ENCODE measurements at places on chromosomes 3 and 15.

DNA sequence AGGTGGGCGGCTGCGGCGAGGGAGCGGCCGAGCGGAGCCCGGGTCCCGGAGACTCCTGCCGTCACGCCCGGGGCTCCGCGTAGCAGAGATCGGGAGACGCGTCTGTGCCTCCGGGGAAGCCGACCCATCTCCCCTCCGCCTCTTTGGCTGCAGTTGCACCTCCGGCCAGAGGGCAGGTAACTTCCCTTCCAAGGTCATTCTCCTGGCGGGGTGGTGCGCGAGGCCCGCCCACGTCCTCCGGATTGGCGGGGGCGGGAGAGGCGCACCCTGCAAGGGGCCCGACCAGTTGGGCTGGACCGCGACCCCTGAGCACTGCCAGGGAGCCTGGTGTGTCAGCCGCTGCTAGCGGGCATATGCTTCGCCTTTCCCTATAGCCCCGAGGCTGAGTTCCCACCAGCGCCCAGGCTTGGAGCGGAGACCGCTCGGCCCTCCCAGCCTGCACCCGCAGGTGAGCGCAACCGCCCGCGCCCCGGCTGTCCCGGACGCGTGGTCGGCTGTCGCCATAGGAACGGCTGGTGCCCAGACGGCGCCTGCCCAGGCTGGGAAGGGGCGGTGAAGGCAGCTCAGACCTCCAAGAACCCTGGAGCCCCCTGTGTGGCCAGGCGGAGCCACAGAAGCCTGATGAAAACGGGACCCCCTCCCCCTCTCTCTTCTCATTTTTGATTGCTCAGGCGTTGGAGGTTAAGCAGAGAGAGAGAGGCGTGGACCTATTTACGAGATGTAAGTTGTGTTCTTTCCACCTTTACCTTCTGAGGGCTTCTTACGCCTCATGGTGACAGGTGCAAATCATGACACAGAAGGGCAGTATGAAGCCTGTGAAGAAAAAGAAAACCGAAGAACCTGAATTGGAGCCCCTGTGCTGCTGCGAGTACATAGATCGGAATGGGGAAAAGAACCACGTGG is 453 bp downstream of the ZDHHC23 start:
- peak; percentile 29 for DNase-seq

- DNase-seq, result peak; percentile 6
These were observed 10.7 kb downstream of the MUC13 start for GRCh38 chr3:124923833-124924232.

DNA sequence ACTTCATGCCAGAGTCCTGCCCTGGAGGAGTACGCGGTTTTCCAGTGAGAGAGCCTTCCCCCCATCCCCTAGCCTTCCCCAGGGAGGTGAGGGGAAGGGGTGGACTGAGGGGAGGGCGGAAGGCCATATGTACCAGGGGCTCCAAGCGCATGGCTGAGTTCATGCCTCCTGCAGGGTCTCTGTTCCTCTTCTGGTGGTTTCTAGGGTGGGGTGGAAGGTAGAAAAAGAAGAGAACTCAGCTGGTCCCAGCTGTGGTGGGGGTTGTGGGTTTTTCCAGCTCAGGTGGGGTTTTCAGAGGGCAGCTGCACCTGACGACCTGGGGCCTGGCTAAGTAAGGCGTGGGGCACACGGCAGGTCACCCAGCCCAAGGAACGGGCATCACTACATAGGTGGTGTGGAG is 10.7 kb upstream of the IQSEC1 start:
- no peak for DNase-seq

DNA sequence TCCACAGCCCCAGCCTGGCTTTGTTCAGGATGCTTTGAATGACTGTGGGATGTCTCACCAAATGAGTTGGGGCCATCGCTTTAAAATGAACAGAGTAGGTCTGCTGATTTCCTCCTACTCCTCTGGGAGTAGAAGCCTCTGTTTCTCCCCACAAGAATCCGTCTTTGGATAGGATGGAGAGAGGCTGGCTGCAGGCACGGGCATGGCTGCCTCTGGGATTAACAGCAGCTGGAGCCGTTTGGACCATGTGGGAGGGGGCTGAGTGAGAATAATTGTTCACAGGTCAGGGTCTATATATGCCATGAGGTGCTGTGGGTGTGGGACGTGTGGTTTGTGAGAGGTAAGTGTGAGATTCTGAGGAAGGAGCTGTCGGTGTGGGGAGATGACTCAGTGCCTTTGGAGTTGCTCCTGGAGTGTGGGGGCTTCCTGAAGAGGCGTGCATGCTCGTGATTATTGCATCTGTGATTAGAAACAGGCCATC is 48.0 kb upstream of the APEH start:
- no peak for DNase-seq

DNA sequence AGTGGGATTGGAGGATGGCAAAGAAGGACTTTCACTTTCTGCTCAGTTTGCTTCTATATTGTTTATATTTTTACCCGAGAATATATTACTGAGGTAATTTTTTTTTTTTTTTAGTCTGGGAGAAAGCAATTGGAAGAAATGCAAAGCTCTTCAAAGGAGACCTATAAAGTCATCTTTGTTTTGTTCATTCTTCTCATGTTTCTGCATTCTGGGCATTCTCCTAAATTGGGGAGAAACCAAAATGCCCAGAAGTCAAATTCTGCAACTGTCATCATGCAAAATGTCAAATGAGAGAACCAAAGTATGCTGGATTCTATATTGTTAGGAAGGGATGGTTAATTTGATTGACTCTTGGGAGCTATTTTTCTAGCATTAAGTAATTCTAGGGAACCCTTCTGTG is 168.3 kb upstream of the TSC22D2 start:
- DNase-seq, result no peak

GRCh38 chr3:141292356-141293058 is 60.9 kb downstream of the PXYLP1 start:
- no peak for DNase-seq

DNA sequence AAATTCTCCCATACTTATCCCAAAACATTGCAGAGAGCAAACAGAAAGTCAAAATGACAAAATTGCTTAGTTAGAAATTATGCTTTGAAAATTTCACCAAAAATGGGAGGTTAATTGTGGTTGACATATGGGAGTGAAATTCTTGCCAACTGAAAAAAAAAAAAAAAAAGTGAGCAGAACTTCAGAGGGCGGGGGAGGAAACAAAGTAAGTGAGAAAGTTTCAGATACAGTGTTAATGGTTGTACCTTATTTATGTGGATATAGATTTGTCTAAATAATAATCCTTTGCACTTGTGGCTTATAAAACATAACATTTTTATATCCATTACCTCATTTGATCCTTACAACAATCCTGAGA is 91.5 kb upstream of the RAP2B start:
- peak; percentile 55 for DNase-seq

DNA sequence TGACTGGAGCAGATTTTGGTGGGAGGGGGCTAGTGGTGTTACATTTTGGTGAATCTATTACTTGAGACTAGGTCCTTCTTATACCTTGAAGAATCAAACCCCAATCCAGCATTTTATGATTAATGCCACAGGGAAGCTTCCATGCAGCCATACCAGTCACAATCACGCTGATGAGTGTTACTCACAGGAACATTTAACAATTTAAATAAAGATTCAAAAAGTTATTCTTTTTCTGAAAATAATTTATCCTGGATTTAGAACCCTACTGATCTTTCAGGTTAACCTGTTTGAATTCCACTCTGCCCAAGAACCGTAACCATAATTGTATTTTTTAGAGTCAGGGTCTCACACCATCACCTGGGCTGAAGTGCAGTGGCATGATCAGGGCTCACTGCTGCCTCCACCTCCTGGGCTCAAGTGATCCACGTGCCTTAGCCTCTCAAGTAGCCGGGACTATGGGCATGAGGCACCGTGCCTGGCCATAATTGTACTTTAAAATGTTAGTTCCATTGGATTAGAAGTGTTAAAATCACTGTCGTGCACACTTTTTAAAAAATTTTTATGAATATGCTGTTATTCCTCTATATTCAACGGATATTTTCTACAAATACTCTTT is 929 bp upstream of the MTMR10 start:
- no peak for DNase-seq

DNA sequence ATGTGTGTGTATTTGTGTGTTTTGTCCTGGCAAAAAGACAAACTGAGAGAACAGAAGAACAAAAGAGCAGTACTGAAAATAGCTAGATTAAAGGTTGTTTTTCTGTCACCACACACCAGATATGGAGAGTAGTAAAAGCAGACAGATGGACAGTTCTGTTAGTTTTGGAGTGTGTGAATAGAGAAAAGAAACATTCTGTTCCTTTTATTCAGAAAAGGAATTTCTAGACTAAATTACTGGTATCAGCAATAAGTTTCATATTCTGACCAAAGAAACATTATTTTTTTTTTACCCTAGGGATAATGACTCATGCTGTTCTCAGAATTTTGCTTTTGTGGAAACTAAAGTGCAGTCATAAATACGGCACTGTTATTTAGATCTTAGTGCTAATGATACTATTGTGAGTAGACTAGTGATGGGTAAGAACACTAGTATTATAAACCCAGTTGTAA is 32.9 kb downstream of the PIK3CA start:
- DNase-seq, result peak; percentile 58
